ENCODE measurements at places on chromosomes 3 and 15. TPM values are rescaled to one million over a fixed set of nuclear protein-coding genes. Genes with fewer than 3 reads are reported as not detected.

Gene PLA1A
- total RNA-seq: 0.92 TPM

Gene ATP8B4
- not detected for total RNA-seq

Gene RAB8B
- total RNA-seq: 72.0 TPM

Gene C15orf40
- 17.5 TPM for total RNA-seq

DNA sequence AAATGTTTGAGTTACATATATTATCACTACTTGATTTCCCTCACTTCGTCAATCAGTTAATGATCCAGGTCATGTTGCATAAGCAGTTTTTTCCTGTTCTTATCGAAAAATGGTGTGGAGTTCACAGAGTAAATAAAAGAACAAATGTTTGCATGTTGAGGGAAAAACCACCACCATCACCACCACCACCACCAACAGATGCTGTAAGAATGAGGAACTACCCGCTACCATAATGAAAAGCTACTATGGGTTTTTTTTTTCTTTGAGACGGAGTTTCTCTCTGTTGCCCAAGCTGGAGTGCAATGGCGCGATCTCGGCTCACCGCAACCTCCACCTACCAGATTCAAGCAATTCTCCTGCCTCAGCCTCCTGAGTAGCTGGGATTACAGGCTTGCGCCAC is 27.6 kb downstream of the RUBCN start:
- DNase-seq: no peak

GRCh38 chr3:53045518-53046170 is at the start of gene SFMBT1:
TSS of gene SFMBT1 (minus strand) at chr3:53046073. CDS start at chr3:52969128, 76,945 bp downstream.
- DNase-seq: no peak

- DNase-seq: no peak
Measured at GRCh38 chr15:54088837-54089236, 110.6 kb downstream of the UNC13C start.

DNA sequence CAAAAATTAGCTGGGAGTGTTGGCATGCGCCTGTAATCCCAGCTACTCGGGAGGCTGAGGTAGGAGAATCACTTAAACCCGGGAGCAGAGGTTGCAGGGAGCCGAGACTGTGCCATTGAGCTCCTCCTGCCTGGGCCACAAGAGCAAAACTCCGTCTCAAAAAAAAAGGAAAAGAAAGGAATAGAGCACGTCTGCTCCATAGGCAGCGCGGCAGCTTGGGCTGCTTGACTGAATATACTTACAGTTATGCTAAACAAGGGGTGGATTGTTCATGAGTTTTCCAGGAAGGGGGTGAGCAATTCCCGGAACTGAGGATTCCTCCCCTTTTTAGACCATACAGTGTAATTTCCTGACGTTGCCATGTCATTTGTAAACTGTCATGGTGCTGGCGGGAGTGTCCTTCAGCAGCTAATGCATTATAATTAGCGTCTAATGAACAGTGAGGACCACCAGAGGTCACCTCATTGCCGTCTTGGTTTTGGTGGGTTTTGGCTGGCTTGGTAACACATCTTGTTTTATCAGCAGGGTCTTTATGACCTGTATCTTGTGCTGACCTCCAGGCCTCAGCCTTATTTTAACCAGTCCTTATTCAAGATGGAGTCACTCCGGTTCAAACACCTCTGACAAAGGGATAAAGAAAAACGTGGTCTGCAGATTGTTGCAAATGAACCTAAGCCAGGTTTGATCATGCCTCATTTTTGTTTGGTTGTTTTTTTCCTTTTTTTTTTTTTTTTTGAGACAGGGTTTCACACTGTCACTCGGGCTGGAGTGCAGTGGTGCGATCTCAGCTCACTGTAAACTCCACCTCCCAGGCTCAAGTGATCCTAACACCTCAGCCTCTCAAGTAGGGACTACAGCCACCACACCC is 24.9 kb upstream of the SENP5 start:
- DNase-seq: no peak

DNA sequence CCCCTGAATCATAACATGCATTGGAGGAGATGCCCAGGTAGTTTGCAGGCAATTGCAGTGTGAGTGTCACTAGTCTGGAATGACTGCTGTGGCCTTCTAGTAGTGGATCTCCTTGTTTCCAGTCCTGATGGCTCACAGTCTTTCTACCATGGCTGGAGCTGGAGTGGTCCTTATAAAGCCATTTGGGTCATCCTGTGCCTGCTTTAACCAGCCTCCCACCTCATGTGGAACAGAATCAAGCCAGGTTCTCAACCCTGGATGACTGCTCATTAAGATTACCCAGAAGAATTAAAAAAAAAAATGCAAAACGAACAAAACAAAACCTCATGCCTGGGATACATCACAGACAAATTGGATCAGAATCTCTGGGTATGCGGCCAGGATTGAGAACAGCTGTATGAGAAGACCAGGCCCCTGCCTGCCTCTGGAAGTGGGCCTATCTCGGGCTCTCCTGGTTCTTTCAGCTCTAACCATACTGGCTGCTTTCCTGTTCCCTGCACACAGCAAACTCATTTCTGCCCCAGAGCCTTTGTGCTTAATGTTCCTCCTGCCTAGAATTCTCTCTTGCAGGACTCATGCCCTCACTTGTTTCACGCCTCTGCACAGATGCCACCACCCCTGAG is 96.4 kb downstream of the ITPR1 start:
- DNase-seq: no peak
